ENCODE measurements at places on chromosomes 12 and 14.

- no peak for DNase-seq
Observed at GRCh38 chr12:13443498-13443897, 247.0 kb downstream of the EMP1 start.

- no peak for DNase-seq
Observed at GRCh38 chr14:37480446-37481290, 114.4 kb downstream of the FOXA1 start.

DNA sequence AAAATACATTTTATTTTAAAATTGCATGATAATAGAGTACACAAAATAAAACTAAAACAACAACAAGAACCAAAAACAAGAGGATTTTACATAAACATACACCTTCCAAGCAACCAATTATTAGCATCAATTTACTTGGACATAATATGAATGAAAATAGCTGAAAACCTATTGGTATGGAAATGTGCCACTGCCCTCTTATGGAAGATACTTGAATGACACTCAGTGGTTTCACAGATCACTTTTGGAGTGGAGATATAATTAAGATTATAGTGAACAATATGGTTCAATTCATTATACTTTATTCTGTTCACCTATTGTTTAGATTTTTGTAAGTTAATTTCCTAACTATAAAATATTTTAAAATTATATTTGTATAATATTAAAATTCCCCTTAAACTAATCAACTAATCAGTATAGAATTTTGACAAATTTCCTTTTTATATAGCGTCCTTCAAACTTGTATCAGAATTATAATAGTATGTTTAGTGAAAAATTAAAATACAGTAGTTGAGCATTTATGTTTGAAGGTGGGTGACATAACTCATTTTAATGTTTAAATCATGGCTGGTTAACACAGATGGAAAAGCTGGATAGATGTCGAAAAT is 70.1 kb downstream of the SLC6A15 start:
- DNase-seq = no peak

GRCh38 chr14:104642540-104642868 is 37.9 kb upstream of the TMEM179 start:
- no peak for DNase-seq

GRCh38 chr14:68840454-68840853 is 47.6 kb upstream of the ZFP36L1 start:
- no peak for DNase-seq

- no peak for DNase-seq
Observed at GRCh38 chr14:65574611-65575010, 162.1 kb downstream of the FUT8 start.

DNA sequence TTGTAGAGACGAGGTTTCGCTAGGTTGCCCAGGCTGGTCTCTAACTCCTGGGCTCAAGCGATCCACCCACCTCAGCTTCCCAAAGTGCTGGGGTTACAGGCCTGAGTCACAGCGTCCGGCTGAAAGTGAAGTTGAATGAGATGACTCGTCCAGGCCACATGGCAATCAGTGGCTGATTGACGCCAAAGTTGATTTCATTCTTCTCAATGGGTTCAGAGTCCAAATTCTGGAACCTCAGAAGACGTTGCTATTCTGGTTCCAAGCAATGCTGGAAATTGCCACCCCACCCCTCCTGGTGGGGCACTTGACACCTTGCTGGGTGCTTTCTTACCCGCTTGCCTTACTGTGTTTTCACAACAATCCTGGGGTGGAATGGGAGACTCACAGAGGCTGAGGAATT is 14.9 kb downstream of the ABCB9 start:
- DNase-seq = no peak

- no peak for DNase-seq
Observed at GRCh38 chr12:7937833-7938506, 2.0 kb upstream of the SLC2A3 start.
